COR-L47 (cell line): ENCODE measurements at places on chromosomes 6 and 20.

DNA sequence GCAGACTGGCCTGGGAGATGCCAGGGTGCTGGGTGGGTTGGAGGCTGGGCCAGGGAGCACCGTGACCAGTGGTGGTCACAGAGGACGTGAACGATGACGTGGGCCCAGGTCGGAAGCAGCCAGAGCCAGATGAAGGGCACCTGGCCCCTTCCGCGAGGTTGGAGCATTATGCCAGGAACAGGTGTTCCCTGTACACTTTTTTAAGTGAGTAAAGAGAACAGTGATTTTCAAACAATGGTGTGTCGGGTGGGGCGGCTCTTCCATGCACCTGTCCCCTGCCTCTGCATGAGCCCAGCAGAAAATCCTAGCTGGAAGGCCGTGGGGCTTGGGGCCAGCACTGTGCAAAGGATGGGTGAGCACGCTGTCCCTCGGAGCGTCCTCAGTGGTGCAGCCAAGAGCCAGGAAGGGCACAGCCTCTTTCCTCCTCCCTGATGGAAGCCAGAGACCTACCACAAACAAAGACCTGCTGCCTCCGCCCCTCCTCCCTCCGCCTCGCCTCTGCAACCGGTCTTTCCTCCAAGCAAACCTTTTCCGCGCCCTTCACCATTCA is 350.5 kb downstream of the ZFAND3 start:
- peak; percentile 83 for DNase-seq

- no peak for DNase-seq
Observed at GRCh38 chr6:149054559-149055194, 262.8 kb upstream of the TAB2 start.

- DNase-seq, result no peak
Observed at GRCh38 chr6:128464790-128465189, 55.6 kb downstream of the PTPRK start.

DNA sequence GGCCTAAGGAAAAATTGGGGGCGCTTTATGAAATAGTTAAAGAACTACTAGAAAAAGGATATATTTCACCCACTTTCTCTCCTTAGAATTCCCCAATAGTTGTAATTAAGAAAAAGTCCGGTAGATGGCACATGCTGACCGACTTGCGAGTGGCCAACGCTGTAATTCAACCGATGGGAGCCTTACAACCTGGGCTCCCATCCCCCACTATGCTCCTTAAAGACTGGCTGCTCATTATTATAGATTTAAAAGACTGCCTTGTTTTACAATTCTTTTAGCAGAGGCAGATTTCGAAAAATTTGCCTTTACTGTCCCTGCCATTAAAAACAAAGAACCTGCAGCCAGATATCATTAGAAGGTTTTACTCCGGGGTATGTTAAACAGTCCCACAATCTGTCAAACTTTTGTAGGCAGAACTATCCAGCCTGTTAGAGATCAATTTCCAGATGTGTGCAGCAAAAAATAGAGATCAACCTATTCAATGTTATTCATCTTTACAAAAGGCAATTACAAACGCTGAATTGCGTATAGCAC is 58.5 kb upstream of the PRSS16 start:
- DNase-seq, result peak; percentile 57

GRCh38 chr6:20487669-20488375 is 46.4 kb upstream of the CDKAL1 start:
- DNase-seq, result no peak

DNA sequence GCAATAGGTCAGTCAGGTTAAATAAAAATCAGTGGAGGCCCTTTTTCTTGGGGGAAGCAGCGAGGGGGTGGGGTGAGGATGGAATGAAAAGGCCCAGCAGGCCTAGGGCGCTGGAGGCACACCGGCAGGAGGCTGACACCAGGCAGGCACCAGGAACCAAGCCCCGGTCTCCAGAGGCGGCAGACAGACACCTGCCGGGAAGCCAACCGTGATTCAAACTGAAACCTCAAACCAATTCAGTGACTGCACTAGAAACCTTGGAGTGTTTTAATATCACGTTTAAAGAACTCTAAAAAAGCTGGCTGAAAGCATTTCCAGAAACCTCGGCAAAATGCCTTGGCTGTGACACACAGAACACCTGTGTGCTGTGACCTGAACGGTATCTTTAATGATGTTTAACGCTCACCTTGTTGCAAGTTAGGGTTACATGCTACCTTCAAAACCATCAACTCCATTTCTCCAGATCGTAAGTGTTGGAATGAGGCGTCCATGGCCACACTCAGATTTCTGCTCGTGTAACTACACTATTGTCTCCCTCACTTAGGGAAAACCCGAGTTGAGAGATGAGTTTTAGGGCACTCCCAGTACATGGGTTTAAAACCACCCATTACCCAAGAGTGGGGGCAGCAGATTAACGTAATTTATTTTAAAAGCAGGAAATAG is 27.2 kb downstream of the DIDO1 start:
- no peak for DNase-seq

DNA sequence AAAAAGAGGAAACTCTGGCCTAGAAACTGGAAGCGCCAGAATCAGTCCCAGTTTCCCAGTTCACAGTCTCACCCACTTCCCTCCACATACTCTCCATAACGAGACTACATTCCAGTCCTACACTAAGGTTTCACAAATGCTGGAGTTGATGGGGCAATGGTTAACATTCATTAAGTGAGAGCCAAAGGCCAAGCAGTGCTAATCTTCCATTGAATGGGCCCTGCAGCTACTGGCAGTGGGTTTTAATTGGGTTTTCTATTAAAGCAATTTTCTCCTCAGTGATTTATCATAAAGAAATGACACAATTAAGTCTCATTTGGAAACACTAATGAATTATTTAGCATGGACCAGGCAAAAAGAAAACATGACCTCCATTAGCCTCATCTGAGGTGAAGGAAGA is 20.8 kb upstream of the NRSN1 start:
- DNase-seq, result no peak

DNA sequence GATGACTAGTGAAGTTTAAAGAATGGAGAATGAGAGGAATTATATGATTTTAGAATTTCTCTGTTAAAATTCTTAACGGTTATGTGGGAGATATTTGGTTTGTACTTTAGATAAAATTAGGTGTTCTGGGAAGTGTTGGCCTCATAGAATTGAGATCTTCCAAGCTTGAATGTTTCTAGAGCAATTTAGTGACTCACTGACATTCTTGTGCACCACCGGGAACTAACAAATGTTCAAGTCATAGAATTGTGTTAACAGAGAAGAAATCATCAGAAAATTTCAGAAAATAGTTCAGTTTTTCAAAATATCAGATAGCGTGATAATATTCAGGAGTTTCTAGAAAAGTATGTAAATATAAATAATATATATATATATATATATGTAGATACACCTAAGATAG is 67.9 kb upstream of the BMP5 start:
- DNase-seq, result no peak

DNA sequence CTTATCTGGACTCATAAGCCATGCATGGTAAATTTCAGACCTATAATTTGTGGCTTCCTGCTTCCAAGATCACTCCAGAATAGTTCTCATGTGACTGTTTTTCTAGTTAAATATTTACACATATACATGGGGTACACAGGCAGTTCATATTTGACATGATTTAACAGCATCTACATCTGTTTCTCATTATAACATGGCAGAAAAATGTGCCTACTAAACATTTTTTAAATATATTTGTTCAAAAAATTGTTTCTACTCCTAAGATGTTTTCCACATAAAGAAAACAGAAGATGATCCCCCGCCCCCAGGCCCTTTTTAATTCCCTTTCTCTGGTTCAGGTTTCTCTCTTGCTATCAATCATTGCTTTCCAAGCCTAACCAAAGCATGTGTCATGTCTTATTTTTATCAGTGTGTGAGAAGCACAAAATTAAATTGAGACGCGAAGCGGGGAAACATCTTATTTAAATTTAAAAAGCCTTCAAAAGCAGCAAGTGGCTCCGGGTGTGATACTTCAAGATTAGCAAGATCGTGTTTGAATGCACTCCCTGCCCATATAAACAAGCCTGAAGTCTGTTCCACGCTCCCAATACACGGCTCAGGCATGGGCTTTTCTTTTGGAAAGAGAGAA is 37.3 kb downstream of the IPCEF1 start:
- peak; percentile 6 for DNase-seq

DNA sequence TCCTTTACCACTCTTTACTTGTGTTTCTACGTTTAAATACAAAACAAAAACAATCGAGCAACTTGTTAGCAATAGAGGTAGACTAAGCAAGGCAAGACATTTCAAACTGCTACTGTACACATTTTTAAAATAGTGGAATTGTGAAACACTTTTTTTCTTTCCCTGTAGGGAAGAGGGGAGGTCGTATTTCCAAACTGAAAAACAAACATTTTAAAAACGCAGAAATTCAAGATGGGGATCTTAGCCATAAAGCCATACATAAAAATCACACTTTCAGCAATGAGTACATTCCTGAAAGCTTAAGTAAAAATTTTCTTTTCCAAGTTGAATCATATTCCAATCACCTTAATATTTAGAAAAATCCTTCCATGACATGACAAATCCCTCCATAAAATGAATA is 267.6 kb downstream of the LAMA2 start:
- DNase-seq, result no peak

- DNase-seq, result no peak
Observed at GRCh38 chr20:13717631-13718044, 67.1 kb downstream of the ESF1 start.

- no peak for DNase-seq
Observed at GRCh38 chr6:38349795-38350194, 289.9 kb downstream of the BTBD9 start.

GRCh38 chr6:84448331-84448730 is 220.9 kb upstream of the CEP162 start:
- no peak for DNase-seq

- no peak for DNase-seq
Observed at GRCh38 chr6:167079853-167080297, 43.0 kb upstream of the CCR6 start.

DNA sequence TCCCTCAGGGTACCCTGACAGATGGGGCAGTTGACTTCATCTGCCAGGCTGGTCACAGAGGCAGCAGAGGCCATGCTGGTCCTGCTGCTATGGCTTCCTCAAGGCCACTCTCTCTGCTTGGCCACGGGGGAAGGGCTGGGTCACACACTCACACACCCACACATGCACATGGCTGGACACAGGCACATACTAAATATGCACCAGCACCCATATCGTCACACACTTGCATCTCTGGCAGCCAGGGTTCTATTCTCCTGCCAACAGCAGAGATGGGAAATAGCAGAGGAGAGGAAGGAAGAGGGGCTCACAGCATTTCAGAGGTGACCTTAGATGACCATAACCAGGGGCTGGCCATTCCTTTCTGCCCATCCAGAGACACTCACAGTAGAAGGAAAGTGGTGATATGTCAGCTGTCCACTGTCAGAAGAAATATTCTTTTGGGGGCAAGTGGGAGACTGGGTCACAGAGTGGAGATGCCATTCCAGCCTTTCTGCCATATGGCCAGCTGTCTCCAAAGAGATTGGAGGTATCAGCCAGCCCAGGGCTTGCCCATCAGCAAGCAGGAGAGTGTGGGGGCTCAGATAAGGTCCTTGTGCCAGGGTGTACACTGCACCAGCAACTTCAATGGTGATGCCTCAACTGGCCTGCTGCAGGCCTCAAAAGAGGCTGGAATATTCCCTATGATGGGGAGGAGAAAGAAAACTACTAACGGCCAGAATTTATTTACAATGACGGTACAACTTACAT is at the start of gene TRIM10:
TRIM10 (minus strand) TSS at position 427 of the 747 bp plus-strand sequence; CDS start at position 74, 353 bp downstream.
- no peak for DNase-seq

DNA sequence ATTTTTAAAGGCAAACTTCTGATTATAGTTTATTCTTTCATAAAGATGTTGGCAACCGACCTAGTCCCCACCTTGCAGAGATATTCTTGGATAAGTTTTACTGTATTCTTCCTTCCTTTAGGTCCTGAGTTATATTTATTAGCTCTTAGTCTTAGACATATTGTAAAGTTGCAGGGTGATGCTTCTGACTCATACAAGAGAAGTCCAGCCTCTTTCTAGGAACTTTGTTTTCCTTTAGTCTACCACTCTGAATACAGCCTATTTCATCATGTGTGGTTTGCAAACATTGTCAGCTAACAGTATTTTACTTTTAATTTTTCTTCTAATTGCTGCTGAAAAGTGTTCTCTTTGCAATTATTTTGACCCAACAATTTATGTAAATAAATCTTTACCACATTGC is 686.7 kb downstream of the COL12A1 start:
- DNase-seq, result no peak

DNA sequence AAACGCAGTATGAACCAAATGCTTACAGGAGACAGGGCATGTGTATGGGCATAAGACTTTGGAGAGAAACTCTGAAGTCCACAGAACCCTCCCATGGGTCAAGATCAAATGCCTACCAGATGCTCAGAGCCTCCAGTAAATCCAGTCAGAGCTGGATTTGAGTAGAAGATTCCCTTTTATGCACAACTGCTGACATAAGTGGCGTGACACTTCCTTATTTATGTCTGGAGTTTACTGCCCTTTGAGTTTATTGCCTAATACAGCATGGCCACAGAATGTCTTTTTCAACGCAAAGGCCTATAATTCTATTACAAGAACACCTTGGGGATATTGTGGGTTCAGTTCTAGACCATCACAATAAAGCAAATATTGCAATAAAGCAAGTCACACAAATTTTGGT is 220.0 kb upstream of the FOXQ1 start:
- no peak for DNase-seq

DNA sequence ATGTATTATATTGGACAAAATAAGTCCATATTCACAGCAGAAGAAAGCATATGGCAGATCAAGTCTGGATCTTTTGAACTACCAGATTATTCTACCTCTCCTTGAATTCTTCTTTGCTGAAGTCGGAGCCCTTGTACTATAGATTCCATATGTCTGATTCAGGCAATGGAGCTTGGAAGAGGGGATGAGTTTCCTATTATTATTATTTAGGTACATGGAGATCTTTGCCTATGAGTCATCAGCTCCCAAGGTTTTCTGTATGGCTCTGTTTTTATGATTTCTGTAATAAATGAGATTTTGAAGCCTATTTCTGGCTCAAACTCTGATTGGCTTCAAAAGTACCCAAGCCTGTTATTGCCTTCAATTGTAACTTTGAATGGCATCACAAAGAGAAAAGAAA is 72.0 kb downstream of the OPRM1 start:
- DNase-seq, result no peak

DNA sequence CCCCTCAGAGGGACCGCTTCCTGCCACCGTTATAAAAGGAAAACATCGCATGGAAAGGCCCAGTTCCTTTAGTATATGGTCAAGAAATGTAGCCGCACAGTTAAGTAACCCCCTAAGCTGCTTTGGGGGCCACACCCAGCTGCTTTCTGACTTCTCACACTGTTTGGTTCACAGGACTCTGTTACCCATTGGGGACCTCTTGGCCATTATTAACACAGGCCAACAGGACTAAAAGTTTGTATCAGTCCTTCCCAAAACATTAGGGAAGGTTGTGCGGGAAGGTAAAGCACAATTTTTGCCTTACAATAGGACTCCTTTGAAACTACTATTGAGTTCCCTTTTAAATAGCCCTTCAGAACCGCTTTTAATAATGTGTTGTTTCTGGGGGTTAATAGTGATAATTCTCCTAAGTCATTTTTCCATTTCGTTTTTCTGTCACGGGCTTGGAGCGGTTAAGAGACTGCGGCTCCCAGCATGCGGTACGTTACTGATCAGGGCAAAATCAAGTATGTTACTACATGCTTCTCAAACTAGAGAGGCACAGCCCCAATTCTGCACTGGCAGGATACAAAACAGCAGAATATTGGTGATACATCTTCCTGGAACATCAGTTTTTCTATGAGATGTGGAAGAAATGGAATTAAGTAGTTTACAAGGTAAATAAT is 668 bp upstream of the RPP40 start:
- no peak for DNase-seq

GRCh38 chr6:160082627-160083026 is 39.0 kb upstream of the SLC22A1 start:
- DNase-seq, result no peak

GRCh38 chr6:25997921-25998320 is 35.3 kb downstream of the TRIM38 start:
- DNase-seq, result no peak
